NCI-H1436 (cell line): ENCODE measurements at places on chromosomes 1 and 21.

GRCh38 chr1:156571919-156572662 lies at the start of gene IQGAP3:
TSS of gene IQGAP3 (minus strand) at chr1:156572565. CDS start at chr1:156572529, 36 bp downstream.
- DNase-seq, result peak; percentile 69

DNA sequence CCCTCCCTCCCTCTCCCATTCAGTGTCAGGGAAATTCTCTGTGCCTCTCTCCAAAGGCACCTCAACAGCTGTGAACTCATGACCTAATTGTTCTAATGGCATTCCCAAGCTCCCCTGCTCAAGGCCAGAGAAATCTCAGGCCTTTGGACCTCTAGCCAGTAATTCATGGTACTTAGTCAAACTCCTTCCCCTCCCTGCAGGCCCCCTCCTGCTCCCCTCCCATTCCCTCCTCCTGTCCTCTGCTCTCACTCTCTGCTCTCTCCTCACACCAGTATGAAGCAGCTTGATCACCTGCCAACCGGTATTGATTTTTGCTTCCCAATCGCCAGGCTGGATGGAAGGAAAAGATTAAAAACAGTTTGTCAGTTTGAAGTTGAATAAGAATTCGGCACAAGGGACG lies 370.5 kb upstream of the PBX1 start:
- DNase-seq, result no peak

- no peak for DNase-seq
Measured at GRCh38 chr1:11473491-11474034, 5.4 kb upstream of the DISP3 start.

GRCh38 chr1:156836892-156837291 lies 20.2 kb upstream of the SH2D2A start:
- DNase-seq, result no peak

DNA sequence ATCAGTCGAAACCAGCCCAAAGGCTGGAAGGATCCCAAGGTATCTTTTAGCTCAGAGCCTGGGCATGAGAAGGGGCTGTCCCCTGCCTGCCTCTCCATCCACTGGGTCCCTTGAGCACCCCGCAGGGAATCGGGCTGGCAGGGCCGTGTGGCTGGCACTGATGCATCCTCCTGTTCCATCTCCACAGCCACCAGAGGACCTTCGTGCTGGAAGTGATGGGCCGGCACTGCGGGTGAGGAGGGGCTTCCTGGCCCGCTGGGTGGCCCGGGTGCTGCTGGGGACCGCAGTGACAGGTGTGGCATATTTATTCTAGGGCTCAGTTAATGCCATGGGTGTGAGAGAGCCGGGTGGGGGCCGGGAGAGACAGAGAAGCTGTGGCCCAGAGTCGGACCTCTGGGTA lies 13.6 kb downstream of the PFKL start:
- no peak for DNase-seq

DNA sequence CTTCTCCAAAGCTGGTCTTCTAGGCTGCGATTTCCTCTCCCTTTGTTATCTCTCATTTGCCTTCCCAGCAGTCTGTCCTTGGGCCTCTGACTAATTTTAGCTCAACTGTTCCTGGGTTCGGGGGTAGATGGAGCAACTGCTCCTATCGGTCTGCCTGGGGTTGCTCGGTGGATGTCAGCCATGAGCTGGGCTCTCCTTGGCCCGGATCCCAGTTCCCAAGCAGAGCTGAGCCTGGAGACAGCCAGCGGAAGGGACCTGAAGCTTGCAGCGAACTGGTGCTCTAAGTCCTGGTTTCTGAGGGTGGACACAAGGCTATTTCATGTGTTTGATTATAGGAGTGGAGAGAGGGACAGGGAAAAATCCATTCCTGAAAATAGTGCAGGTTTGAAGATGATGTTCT lies 423.0 kb downstream of the RPS6KC1 start:
- no peak for DNase-seq

GRCh38 chr1:176838276-176838995 lies 326.1 kb downstream of the ASTN1 start:
- no peak for DNase-seq

GRCh38 chr1:214516434-214517326 lies 34.7 kb downstream of the PTPN14 start:
- DNase-seq, result no peak

GRCh38 chr1:230730977-230731376 lies 16.2 kb upstream of the CAPN9 start:
- no peak for DNase-seq

DNA sequence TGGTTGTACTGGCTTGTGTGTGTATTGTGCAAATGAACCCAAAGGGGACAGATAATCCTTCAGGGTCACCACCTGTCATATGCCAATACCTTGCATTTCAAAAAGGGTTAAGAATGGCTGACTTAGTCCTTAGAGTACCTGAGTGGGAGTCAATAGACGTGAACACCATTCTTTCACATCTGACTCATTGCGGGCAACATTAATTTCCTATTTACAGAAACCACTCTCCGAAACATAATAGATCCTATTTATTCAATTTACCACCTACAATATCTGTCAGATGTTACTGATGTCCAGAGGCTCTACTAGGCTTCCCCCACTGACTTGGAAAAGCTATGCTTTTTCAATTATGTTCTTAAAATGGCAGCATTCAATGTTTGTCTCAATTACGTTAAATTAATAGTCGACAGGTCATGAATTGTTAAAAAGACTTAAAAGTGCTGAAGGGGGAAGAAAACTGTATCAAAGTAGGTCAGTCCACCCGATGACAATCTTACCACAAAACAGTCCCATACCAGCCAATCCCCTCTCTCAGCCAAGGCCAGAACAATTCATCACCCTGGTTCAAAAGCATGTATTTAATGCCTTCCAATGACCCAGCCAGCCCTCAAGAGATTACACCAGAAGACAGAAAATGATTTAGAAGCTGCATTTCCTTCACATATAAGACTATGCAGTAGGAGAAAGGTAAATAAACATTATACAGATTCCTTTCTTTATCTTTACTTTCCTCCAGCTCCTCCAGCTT lies 48.6 kb upstream of the PLA2G2C start:
- no peak for DNase-seq

DNA sequence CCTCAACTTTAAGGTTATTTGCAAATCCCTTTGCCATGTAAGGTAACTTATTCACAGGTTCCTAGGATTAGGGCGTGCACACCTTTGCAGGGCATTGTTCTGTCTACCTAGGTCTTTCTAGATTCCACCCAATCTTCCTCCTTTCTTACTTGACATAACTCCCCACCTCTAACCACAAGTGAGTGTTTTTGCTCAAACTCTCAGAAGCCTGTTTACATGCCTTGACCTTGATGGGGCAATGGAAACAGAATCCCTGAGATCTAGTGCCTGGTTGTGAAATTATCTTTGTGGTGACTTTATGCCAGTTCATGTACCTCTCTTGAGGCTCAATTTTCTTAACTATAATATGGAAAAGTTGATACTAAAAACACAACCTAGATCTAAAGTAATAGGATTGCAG lies 296.6 kb downstream of the TTLL7 start:
- DNase-seq, result no peak

GRCh38 chr1:7403265-7404045 lies 367.6 kb upstream of the VAMP3 start:
- no peak for DNase-seq

DNA sequence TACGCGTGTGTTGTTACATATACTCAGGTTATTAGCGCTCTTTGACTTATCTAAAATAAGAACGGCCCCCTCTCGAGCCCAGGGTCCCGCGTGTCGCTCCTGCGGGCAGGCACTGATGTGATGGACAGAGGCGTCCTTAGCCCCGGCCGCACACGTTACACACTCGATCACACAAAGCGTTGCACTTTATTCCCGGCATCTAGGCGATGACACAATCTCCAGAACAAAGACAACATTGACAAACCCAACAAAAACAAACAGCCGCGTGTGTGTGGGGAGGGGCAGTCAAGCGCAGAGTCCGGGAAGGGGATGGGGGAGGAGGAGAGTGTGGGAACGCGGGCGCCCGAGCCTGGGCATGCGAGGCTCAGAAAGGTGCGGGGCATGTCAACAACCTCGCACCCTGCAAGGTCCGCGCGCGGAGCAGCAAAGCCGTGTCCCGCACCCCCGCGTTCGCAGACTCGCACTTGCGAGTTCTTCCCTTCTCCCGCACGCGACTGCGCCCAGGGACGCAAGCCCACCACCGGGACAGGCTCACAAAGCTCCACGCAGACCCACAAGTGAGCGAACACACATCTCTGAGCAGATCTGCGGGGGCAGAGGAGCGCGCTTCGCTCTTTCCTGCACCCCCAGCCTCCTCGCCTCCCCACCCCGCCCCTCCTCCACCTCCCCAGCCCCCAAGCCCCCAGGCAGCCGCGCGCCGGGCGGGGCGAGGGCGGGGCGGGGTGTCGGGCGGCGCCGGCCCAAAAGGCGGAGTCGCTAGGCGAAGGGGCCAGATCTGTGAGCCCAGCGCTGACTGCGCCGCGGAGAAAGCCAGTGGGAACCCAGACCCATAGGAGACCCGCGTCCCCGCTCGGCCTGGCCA lies at the start of gene EFNA1:
Gene EFNA1, plus strand, starts transcription at position 772 of the 862 bp plus-strand sequence. CDS start 102 bp downstream, outside the sequence.
- DNase-seq, result peak; percentile 30

DNA sequence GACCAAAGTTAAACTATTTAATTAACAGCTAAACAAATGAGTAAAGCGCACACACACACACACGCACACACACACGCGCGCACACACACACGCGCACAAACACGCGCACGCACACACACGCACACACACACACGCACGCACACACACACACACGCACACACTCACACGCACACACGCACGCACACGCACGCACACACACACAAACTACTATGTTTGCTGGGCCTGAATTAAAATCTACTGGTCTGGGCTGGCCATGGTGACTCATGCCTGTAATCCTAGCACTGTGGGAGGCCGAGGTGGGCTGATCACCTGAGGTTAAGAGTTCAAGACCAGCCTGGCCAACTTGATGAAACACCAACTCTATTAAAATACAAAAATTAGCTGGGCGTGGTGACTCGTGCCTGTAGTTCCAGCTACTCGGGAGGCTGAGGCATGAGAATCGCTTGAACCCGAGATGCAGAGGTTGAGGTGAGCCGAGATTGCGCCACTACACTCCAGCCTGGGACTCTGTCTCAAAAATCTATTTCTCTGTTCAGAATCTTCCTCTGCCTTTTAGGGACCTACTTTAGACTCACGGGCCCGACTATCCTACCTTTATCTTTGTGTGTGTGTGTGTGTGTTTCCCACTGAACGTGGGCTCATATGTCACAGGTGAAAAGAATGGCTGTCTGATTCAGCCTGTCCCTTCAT lies 37.5 kb upstream of the DNAJC11 start:
- DNase-seq, result no peak

GRCh38 chr21:29136033-29136432 lies 5.6 kb downstream of the MAP3K7CL start:
- no peak for DNase-seq

DNA sequence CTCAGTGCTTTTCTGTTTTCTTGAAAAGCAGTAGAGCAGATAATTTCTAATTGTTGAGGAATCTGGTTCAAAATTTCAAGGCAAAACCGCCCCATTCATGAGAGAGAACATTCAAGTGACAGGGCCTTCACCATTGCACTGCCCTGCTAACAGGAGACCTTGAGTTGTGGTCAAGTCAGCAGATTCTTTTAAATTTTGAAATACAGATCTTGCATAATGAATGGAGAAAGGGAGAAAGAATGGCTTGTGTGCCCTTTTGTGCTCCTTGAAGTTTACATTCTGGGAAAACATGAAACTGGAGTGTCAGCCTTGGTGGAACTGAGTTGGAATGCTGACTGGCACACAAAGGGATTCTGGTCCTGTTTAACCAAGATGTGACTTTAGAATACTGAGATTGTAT lies 164.5 kb upstream of the UBE2U start:
- DNase-seq, result no peak

DNA sequence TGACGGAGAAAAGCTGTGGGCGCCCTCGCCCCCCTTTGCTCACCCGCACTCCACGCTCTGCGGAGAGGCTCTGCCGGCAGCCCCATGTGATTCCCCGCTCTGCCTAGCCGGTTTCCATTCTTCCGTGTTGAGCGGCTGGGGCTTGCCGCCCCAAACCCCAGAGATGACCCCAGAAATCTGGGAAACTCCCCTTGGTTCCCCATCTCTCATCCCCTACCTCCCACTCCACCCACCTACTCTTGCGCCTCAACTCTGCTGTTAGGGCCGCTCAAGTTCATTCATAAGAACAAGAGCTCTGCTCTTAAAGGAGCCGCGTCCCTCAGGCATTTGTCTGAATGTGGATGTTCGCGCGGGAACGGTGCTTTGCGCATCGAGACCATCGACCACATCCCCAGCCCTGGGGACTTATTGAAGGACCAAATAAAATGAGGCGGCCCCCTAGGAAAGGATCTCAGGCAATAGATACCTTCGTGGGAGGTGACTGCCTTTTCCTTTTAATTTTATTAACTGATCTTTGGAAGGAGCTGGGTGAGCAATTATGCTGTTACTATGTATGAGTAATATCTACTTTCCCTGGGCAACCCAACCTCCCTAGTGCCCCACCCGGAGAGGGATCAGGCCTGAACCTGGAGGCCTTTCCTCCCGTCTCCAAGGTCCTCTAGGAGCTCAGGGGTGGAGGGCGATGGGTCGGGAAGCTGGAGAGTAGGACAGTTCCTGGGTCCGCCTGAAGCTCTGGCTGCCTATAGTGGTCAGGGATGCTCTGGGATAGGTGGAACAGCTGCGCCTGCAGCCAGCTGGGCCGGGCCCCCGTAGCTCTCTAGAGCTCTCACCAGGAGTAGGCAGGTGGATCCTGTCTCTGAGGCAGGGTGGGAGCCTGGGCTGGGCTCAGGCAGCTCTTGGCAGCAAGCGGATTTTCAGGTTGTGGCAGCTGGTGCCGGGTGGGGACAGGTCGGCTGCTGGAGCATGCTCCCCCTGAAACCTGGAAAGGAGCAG lies 898 bp downstream of the MFSD2A start:
- peak; percentile 46 for DNase-seq

DNA sequence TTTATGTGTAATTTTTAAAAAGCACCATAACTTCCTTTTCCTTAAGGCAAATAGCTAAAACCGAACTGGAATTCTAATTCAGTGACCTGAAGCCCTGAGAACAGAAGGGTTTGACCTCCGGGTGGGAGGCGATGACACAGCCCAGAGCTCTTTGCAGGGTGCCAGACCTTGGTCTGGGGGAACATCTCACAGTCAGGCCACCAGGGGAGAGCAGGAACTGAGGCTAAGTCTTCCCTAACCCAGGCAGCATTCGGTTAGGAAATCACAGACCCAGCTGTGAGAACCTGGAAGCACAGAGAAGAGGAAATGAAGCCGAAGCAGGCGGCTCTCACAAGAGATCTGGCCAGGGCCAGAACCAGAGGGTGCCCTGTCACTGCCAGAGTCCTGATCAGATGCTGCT lies 444.8 kb downstream of the TTLL7 start:
- no peak for DNase-seq

- DNase-seq, result peak; percentile 35
Measured at GRCh38 chr1:245715291-245715701, 560.5 kb downstream of the KIF26B start.

GRCh38 chr1:1391225-1391624 lies 7.9 kb downstream of the CCNL2 start:
- no peak for DNase-seq

DNA sequence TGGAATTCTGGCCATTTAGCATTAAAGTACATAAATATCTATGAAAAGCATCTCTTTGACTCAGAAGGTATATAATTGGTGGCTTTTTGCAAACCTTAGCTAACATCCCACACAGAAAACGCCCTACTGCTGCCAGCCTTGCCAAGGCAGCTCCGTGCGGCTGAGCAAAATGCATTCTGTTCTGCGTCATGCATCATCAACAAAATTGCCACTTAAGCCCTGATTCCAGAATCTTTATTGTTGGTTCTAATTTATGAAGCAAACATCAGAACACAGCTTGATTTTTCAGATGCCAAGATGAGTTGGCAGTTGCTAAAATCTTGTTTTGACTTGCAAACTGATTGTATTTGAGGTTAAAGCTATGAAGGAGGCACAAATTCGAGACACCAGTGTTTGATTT lies 314.9 kb upstream of the DEPDC1 start:
- peak; percentile 55 for DNase-seq

GRCh38 chr1:243917863-243918565 lies 68.0 kb upstream of the AKT3 start:
- peak; percentile 6 for DNase-seq

GRCh38 chr1:158951956-158952355 lies 20.6 kb downstream of the PYHIN1 start:
- no peak for DNase-seq
